ENCODE measurements at places on chromosomes 16 and 17.

GRCh38 chr17:12209632-12210191 is 189.0 kb downstream of the MAP2K4 start:
- no peak for DNase-seq

GRCh38 chr16:81265658-81266451 is 27.4 kb downstream of the BCO1 start:
- no peak for DNase-seq

- DNase-seq, result no peak
Measured at GRCh38 chr17:39739885-39740356, 2.2 kb downstream of the GRB7 start.

DNA sequence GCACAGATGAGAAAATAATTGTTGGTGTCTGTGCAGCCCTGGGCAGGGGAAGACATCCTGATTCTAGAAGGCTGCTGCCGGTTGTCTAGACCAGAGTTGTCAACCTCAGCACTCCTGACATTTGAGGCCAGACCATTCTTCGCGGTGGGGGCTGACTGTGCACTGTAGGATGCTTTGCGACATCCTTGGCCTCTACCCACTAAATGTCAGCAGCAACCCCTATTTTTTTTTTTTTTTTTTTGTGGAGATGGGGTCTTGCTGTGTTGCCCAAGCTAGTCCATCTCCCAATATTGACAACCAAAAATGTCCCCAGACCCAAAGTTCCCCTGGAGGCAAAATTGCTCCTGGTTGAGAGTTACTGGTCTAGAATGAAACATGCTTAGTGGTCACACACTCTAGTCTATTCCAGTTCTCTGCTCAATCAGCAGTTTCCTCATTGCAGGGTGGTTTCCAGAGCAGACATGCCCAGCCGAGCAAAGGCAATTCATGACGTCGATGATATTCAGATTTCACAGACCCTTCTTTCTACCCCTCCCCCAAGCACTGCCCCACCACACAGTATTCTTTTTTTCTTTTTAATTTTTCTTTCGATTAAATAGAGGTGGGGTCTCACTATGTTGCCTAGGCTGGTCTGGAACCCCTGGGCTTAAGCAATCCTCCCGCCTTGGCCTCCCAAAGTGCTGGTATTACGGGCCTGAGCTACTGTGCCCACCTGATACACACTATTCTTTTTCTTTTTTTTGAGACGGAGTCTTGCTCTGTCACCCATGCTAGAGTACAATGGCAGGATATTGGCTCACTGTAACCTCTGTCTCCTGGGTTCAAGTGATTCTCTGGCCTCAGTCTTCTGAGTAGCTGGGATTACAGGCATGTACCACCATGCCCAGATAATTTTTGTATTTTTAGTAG is 9.0 kb downstream of the C17orf99 start:
- DNase-seq, result no peak

DNA sequence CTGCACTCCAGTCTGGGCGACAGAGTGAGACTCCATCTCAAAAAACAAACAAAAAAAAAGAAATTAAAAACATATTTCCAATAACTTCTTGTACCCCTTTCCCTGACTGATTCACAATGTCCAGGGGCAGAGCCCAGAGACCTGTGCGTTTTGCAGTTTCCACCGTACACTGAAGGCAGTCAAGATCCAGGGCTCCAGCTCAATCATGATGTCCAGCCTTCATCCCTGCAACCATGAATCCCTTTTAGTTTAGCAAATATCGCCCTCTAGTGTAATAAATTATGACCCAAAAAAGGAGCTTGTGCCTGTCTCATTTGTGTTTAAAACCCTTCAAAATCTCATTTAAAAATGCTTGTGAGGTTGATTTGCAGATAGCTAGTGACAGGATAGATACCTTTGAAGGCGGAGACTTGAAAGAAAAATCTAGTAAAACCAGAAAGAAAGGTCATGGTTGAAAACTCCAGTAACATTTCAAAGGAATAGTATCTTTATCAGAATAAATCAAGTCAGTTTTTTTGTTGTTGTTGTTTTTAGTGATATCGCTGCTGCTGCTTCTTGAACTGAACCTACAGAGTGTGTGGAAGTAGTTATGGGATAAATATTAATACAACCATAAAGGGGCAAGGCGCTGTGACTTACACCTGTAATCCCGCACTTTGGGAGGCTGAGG is 3.7 kb upstream of the ERN1 start:
- DNase-seq, result no peak

DNA sequence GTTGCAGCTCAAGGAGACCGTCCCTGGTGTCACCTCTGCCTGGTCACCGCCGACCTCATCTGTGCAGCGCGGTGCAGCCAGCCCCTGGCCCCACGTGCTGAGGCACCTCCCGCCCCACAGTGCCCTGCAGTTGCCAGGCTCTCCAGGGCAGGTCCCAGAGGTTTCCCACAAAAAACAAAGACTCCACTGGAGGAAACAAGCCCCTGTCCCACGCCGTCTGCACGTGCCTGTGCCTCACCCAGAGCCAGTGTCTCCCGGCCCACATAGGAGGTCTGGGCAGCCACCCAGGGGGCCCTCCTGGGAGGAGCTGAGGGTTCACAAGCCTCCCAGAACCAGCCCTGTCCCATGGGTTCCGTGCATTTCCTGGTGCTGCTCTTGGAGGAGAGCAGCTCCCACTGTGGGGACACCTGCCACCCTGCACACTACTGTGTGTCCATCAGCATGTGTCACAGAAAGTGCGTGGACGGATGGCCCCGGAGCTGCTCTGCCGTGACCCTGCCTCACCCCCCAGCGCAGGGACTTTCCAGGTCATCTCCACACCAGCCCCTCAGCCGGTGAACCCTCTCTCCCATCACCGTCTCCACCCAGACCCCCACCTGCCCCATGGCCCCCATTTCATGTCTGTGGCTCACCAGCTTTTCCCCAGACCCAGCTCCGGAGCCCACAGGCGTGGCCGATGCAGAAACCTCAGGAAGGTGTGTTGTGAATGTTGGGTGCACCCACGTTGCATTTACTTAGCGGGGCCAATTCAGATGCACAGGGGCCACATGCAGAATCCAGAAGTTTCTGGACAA is 17.0 kb upstream of the CDH15 start:
- DNase-seq, result no peak

- no peak for DNase-seq
Measured at GRCh38 chr17:48840441-48840840, 9.6 kb downstream of the CALCOCO2 start.

DNA sequence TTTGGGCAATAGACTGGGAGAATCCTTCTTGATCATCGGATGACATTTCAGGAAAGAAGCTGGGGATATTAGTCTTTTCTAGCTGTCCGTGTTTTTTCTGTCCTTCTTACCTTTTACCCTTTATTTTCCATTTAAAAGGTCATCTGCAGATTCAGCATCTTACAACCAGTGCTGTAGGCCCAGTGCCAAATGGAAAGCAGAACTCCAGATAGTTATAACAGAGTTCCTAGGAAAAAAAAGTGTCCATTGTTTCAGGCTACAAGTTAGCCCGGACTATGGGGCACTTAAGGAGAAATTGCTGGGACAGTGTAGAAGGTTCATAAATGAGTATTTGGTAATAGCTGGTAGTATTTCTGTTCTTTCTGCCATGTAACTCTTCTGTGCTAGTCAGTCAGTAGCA is 28.4 kb downstream of the LDHD start:
- no peak for DNase-seq

- DNase-seq, result no peak
Measured at GRCh38 chr16:83308414-83308813, 499.4 kb upstream of the HSBP1 start.

GRCh38 chr17:74252211-74252610 is 21.8 kb upstream of the DNAI2 start:
- DNase-seq, result no peak

- no peak for DNase-seq
Measured at GRCh38 chr17:10797476-10798328, 6.2 kb downstream of the TMEM238L start.
